Upper lobe of left lung (tissue), 6 donors: ENCODE measurements at places on chromosomes 13 and 19.
A peak's percentile ranks its signal among the peaks of the same experiment; 100 is the strongest.

- DNase-seq: no peak
Observed at GRCh38 chr19:3270902-3271301, 46.4 kb downstream of the CELF5 start.

GRCh38 chr13:51914137-51914493, 52.3 kb downstream of the CCDC70 start:
- DNase-seq: no peak

- DNase-seq: peak; percentile 54
Observed at GRCh38 chr19:33064458-33064791, 263 bp downstream of the RHPN2 start.

DNA sequence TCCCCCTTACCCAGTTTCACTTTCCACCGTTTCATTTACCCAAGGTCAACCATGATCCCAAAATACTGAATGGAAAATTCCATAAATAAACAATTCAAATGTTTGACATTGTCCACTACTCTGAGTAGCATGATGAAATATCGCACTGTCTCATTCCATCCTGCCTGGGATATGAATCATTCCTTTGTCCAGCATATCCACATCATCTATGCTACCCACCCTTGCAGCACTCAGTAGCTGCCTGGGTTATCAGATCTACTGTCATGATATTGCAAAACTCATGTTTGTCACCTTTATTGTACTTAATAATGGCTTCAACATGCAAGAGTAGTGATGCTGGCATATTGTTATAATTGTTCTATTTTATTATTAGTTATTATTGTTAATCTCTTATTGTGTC, 263.9 kb upstream of the NBEA start:
- DNase-seq: no peak

DNA sequence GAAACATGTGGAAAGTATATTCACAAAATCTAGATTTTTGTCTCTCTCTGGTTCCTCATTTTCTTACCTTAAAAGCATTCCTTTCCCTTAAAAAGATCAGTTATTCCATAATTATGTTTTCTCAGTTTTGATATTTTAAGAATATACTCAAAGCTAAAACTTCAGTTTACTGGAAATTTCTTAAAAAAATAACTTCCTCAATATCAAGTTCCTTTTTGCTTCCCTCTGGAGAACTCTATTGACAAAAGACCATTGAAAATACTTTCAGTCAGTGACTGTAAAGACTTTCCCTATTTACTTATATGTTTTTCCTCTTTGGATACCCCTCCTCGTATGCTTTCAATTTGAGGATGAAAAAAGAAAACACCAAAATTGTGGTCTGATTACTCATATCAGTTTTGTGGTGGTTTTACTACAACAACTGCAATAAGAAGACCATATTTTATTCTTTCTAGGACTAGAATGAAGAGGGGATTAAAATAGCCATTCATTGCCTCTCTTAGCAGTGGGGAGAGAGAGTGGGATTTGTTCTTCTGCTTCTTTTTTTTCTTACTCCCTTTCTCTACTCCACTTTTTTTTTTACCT, 113.2 kb downstream of the ESD start:
- no peak for DNase-seq

GRCh38 chr13:50783717-50784290, 59.7 kb downstream of the DLEU7 start:
- no peak for DNase-seq

DNA sequence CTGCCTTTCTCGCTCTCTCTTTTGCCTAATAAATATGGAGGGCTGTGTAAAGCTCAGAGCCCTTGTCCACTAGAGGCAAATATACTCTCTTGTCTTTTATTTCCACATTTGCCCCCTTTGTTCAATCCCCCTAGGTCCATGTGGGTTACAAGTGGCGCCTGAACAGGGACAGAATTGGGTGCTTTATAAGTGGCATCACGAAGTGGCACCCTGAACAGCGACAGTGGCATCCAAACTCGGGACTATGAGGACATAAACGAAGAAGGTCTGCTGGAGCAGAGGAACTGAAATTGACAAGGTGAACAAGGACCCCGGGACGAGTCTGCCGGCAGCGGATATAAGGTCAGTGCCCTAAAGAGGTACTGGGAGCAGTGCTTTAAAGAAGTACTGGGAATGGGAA, 4.3 kb upstream of the ZNF610 start:
- DNase-seq: no peak

GRCh38 chr13:97231118-97231828, 9.1 kb downstream of the MBNL2 start:
- no peak for DNase-seq

DNA sequence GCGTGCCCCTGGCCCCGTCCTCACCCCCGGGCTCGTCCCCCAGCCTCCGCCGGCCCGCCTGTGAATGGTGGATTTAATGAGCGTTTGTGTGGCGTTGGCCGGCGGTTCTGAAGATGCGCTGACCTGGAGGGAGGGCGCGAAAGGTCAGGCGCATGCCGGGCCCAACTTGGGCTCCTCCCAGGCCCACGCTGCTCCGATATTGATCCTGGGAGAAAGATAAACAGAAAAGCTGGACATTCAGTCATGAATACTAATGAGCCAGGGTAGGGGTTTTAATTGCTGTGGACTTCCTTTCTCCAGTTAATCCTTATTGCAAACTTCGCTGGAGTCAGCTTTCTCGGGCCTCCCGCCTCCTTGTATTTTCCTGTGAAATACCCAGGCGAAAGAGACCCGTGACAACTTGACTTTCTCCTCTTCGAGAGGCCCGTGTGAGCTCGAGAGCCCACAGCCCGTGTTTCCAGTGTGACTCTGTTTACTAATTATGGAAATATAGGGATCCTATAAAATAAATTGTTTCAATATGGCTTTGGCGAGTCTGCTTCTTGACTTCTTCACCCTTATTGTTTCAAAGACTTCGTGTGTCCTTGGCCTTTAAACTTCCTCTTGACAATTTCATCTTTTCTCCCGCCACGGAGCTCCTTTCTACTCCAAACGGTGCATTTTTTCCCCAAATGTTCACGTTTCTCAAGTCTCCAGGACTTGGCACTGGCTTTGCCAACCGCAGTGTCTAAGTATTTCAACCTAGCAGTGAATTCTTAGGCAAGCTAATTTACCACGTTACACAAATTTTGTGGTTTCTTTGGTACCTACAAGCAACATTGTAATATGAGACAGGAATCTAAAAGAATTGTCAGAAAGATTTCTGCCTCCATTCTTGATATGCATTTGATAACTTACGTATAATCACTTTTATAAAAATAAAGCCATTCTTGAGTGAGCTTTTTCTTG, 10.5 kb downstream of the ZIC2 start:
- DNase-seq: no peak

- no peak for DNase-seq
Observed at GRCh38 chr19:9861503-9861902, 26.4 kb downstream of the PIN1 start.

- no peak for DNase-seq
Observed at GRCh38 chr19:6802336-6803035, 30.0 kb downstream of the VAV1 start.

DNA sequence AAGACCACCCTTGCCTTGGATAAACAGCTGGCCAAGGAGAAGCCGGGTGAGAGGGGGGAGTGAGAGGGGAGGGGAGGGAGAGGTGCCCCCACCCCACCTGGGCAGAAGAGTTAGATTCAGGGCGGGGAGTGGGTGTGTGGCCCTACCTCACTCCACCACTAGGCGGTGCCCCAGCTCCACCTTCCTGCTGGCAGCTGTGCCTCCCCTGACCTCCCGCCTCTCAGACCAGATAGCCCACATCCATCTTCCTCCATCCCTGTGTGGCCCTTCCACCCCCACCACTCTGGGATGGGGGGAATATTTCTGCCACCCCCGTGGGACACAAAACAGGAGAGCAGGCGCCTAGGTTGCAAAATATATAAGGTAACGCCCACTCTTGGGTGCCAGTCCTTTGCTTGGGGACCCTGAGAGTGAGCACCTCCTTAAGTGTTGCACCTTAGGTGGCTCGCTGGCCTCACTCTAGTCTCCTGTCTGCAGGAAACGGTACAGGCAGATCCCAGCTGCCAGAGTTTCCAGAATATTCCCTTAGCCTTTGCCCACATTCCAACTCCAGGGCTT, 13.8 kb upstream of the EHD2 start:
- peak; percentile 44 for DNase-seq

DNA sequence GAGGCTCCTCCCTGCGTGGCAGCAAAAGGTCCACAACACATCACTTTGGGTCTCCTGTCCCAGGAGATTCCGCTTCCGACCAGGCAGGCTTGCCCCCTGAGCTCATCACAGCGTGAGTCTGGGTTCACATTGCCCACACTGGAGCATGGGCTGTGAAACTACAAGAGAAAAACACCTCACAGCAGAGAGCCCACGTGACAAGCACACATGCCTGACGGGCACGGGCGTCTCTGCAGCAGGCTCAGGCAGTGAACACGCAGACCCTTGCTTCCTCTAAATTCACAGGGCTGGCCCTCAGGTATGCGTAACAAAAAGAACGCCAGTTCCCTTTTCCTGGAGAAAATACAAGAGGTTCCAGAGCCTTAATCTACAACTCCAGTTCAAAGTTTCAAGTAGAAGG, 41.9 kb downstream of the RASA3 start:
- DNase-seq: no peak

- DNase-seq: peak; percentile 22
Observed at GRCh38 chr19:46270521-46271256, 26.2 kb upstream of the HIF3A start.

DNA sequence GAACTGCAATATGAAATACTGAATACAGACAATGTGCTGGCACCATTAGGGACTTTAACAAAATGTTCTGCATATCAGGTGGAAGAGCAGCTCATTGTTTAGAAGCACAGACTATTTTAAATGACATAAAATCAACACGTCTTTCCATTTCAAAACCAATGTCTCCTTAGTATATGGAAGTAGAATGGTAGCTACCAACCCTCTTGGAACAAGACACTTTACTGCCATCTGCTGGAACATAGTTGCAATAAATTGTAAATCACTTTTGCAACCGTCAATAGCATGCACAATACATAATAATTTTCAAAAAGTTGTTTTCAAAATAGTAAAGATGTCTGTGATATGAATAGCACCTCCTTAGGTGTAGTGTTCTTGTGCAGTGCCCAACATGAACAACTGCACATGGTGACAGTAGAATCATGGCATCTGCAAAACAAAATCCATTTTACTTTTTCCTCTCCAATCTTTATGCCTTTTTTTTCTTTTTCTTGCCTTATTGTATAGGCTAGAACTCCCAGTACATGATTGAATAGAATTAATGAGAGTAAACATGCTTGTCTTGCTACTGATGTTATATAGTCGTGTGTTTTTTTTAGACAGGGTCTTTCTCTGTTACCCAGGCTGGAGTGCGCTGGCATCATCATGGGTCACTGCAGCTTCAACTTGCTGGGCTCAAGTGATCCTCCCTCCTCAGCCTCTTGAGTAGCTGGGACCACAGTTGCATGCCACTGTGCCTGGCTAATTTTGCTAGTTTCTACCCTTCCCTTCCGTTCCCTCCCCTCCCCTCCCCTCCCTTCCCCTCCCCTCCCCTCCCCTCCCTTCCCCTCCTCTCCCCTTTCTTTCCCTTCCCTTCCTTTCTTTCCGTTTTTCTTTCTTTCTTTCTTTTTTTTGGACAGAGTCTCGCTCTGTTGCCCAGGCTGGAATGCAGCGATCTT, 7.8 kb upstream of the LYPD5 start:
- no peak for DNase-seq

DNA sequence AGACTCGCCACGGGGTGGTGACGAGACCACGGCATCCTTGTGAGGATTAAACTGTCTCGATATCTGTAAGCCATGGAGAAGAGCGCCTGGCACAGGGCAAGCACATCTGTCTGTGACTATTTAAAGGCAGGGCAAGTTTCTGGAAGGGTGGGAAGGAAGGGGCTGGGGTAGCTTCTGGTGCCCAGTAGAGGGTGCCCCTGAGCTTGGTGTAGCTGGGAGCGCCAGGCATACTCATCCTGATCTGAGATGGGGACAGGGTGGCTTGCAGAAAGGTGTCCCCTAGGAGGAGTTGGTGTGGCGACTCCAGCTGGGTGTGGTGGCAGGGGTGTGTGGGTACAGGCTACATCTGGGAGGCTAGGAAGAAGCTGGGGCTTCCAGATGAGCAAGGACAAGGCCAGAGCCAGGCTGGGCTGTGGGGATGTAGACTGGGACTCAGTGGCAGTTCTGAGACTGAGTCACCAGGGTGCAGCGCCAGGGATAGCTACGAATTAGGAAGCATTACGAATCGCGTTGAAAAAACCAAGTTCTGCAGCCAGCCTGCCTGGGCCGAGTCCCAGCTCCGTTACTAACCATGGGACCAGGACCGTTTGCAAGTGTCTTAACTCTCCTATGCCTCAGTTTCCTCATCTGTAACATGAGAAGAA, 23.1 kb upstream of the ASPDH start:
- no peak for DNase-seq

DNA sequence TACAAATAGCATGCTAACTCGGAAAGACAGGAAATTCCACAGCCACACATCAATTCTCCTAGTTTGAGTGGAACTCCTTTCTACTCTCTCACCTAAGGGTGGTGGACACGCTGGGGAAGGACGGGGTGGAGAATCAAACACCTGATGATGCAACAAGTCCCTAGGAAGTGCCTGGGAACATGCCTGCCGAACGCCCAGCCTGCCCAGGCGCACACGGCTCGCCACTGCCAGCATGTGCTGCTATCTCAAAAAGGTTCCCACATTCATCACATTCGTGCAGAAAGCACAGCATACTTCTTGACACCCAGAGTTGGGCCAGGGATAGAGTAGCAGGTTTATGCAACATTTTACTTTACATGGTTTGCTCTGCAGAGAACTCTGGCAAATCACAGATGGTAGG, 164.6 kb downstream of the ABCC4 start:
- DNase-seq: no peak

- DNase-seq: no peak
Observed at GRCh38 chr13:23510544-23510916, 59.7 kb upstream of the TNFRSF19 start.

DNA sequence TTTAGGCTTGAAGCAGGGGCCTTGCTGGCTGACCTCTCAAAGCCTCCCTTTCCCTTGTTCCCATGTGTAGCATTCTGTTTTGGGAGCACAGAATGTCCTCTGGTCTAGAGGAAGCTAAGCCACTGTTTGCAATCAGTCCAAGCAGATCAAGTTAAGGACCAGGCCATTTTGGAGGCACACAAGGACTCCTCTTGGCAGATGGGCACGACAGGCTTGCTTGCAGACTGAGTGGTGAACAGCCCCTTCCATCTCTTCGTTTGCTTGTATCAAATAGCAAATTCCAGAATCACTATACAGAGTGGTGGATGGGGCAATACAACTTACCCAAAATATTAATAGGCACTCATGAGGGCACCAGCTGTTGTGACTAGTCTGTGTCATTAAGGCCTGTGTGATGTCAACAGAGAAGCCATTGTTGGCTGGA, 215.5 kb upstream of the SERP2 start:
- DNase-seq: no peak
